ENCODE measurements at places on chromosomes 4 and X.

DNA sequence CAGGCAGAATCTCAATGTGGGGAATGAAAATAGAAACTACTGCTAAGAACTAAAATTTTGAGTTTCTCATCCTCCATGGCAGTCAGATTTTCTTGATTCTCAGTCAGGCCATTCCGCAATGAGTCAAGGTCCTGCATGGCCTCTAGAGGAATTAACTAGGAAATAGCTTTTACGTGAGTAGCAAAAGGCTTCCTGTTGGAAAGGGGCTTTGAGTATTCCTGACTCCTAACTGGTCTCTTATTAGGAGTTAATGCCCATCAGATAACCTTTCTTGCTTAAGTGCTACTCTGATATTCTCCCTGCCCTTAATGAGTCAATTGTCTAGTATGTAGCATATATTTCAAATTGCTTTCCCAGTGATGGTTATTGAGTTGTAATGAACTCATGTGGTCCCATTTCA, 65.7 kb upstream of the ARHGAP24 start:
- DNase-seq: no peak

DNA sequence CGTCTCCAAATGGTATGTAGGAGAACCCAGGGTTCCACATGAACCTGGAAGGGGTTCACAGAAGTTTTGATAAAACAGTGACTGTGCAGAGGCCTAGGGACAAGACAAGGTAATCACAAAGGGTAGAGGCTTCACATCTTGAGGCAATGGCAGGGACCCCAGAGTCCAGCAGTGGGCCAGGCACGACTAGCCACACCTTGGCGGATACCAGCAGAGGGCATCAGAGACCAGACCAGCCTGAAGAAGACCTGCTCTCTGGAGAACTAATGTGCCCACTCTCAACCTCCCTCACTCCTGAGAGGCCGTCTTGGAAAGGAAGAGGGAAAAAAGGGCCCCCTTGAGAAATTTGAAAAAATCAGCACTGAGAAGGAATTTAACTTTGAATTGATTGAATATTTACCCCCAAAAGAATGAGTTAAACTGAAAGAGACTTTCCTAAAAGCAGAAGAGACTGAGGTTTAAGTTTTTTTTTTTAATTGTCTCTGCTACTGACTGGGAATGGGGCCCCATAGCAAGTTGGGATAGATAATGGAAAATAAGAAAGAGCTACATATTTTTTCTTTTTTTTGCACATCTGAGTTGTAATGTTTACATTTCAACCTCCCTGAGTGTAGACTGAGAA, 243.8 kb upstream of the JADE1 start:
- no peak for DNase-seq

- no peak for DNase-seq
Measured at GRCh38 chrX:53080628-53081580, 1.3 kb upstream of the TSPYL2 start.

DNA sequence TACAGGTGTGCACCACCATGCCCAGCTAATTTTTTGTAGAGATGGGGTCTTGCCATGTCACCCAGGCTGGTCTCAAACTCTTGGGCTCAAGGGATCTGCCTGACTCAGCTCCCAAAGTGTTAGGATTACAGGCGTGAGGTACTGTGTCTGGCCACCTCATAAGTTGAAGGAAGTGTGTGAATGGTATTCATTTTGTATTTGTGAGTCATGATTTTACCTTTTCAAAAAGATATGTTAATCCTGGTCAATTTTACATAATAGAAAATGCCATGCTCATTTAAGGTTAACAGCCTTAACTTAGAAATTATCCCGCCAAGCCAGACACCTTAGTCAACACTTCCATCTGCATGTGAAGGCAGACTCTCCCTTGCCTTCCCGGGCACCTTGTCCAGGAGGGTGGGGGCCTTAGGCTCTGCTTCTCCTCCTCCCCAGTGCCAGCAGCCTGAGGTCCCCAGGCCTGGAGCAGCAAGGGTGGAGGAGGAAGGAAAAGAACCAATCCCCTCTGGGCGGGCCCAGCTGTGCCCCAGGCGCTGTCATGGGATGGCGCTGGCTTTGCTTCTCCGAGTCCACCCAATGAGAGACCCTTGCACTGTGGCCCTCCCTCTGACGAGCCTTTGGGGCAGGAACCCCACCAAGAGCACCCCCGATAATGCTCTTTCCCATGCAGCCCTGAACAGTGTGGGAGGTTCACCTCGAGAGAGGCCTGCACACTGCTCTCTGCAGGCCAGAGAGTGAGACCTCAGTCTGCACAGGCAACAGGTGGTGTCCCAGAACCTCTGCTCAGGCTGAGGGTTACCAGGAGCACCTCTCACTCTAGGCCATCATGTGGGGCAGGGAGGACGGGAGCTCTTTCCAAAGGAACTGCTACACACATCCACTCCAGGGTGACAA, 37.3 kb downstream of the RNF212 start:
- DNase-seq: no peak

Measured in NCI-H1105 treated with DMSO at 0.1 percent for 48 hours (cell line).